ENCODE measurements at places on chromosomes 2 and 18.

DNA sequence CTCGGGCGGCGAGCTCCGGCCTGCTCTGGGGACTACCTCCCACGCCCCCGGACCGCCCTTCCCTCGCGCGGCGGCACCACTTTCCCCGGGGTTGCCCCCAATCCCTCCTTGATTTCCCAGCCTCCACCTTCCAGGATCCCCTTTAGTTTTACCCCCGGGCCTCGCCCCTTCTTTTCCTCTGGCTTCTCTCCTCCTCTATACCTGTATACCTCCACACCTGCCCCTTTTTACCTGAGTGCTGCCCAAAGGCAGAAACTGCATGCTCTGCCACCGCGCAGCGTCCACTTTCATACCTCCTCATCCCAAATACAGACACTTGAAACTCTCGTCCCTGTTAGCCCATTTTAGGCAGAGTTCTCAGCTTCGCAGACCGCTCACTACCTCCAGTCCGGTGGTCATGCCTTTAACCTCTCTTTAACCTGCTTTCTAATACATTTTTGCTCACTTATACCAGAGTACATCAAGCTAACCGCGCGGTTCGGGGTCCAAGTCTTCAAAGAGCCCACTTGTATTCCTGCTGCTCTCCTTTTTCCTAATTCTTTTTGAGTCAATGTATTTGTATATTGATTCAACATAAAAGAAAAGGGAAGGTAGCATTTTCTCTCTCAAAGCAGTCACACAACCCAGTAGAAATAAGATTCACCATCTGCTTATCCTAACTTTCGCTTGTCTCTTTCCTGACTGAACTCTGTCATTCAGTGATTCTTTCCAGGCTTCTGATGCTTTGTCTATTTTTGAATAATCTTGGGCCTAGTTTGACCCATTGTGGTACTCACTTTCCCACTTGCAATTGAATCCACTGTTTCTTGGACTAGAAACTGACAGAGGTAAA, 901 bp downstream of the SPOPL start:
- DNase-seq = no peak

DNA sequence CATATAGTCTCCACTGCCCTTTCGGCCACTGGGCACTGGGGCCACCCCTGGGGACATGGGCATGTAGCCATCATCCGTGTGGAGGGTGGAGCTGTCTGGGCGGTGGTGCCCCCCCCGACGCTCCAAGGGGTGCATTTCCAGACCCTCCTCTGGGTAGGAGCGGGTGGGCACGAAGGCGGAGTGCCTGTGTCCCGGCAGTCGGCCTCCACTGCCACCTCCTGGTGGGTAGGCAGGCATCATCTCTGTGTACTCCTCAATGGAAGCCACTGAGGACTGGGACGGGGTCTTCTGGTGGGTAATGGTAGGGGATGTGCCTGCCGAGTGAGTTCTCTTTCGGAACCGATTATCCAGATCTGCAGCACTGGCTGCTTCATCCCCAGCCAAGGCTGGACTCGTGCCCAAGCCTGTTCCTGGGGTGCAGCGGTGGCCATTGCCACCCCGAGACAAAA, 2.8 kb downstream of the IRS1 start:
- DNase-seq = no peak

GRCh38 chr18:44051026-44051425, 629.7 kb upstream of the SETBP1 start:
- no peak for DNase-seq

- DNase-seq = peak; percentile 6
Observed at GRCh38 chr2:109185821-109186570, 57.0 kb downstream of the SH3RF3 start.

DNA sequence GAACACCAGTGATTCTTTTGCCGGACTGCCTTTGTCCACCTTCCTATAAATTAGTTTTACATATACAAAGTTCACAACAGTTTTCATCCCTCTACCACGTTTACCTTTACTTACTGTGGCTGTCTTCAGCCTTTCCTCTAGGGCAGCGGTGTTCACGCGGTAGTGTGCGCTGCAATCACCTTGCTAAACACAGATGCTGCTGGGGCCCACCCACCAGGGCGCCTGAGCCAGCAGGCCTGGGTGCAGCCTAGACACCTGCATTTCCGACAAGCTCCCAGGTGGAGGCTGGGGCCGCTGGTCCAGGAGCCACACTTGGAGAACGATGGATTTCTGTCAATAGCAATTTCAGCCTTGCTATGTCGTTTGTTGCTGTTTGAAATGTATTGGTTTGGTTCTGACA, 83.1 kb downstream of the NDUFA10 start:
- DNase-seq = no peak

GRCh38 chr2:218273908-218274249, 3.6 kb downstream of the PNKD start:
- DNase-seq = no peak

DNA sequence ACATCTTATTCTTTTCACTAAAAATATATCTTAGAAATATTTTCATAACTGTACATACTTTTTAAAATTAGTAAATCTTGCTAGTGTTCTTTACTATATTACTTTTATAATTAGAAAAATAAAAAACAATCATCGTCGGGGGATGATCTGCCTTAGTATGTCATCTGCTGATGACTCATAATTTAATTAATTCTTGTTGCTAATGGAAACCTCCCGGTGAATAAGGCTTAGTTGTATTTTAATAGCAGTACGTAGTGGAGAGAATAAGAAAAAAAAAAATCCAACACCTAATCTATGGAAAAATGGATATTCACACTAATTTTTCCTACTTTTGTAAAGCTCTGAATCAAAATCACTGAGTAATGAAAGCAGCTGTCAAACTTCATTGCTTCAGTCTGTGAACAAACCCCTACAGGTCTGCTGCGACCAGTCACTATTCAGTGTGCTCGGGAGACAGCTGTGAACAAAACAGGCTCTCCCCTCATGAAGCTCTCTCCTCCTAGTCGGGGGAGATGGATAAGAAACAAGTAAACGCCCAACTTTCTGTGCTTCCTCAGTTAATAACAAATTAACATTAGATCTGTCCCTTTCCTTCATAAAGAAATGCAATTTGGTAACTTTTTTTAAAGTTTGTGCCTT, 97.4 kb upstream of the UPP2 start:
- DNase-seq = no peak

DNA sequence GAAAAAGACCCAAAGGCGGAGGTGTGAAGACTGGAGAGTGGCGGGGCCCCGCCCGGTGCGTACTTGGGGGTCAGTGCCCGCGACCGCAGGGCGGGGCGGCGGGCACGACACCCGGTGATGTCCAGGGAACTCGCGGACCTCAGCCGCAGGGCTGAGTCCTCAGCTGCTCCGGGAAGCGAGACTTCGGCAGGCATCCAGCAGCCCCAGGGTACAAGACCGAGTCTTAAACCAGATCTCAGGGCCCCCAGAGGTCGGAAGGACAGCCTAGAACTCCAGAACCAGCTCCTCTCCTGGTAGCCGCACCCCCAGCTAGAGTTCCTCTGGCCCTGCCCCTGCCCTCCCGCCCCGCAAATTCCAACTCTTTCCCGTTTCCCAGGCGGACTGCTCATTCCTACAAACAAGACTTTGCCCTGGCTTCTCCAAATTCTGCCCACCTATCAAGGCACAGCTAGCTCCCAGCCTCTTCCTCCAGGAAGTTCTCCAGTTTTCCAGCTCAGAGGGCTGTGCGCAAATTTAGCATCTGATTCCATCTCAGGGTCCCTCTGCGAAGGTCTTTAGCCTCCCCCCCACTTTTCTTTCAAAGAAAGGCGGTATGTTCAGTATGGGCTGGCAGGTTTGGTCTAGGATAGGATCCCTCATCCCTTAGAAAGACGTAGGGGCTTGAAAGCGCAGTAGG, 26.0 kb upstream of the NOTO start:
- no peak for DNase-seq

- no peak for DNase-seq
Observed at GRCh38 chr2:70806013-70806412, 14.4 kb downstream of the CLEC4F start.

GRCh38 chr2:233419602-233420391, 65.5 kb downstream of the DGKD start:
- no peak for DNase-seq

- DNase-seq = no peak
Observed at GRCh38 chr2:71566372-71566771, 113.0 kb downstream of the DYSF start.

GRCh38 chr18:74957588-74958224, 251.2 kb downstream of the PTGR3 start:
- no peak for DNase-seq

DNA sequence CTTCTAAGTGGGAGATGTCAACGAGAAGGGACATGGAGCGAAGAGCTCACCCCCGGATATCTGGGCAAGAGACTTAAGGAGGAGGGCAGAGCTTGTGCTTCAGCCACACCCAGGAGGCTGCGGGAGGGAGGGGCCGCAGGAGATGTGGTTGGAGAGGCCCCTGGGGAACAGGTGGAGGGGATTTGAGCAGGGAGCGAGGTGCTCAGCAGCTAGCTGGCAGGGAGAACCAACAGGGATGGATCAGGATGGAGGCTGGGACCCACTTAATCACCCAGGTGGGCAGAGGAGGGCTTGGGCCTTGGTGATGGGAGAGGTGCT, 78.3 kb downstream of the MBP start:
- no peak for DNase-seq

GRCh38 chr2:121366040-121366439, 81.0 kb upstream of the TFCP2L1 start:
- DNase-seq = no peak

- DNase-seq = no peak
Observed at GRCh38 chr2:72278046-72278445, 130.4 kb upstream of the CYP26B1 start.

DNA sequence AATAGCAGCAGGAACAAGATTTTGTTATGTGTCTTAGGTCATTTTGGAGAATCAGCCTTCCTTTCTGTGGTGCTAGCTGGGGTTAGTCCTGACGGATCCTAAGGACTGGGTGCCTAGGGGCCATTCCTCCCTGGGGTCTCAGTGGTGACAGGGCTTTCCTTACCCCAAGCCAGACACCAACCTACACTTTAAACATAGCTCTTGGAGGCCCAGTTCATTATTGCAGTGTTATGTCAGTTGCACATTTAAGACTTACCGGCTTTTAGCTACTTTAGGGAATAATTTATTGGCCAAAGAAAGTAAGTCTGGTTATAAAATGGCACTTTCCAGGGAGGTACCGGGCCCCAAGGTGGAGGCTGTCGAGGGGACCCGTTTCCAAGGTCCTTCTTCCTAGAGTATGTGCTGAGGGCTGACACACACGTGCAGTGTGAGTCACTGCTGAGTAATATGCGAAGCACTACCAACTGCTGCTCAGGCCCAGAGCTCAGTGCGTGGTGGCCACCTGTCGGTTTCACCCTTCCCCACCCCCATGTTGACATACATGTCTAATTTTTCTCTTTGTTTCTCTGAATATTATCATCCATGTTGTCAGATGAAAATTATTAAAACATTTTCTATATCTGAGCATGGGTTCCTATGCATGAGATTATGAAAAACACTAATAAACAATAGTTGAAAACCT, 37.0 kb upstream of the GRHL1 start:
- no peak for DNase-seq

- peak; percentile 25 for DNase-seq
Observed at GRCh38 chr2:98269274-98269673, 77.0 kb upstream of the CNGA3 start.

DNA sequence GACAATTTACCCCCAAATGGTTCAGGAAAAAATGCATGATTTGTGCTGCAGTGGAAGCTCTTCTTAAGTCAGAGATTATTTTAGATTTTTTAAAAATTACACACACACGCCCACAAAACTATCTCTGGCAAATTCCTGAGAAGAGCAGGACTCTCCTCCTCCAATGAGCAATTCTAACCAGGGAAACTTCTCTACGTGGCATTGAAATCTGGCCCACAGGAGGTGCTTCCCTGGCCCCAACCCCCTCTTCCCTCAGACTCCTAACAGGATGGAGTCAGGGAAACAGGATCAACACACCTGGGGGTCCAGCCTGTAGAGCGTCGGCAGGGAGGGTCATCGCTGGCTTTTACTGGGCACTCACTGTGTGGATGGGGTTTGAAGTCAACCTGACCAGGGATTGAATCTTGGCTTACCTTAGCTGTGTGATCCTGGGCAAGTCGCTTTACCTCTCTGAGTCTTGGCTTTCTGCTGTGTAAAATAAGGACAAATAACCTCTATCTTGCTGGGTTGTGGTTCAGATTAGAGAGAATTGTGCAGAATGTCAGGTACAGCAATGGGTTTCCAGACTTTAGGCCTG, 65.4 kb upstream of the ASAP2 start:
- no peak for DNase-seq

DNA sequence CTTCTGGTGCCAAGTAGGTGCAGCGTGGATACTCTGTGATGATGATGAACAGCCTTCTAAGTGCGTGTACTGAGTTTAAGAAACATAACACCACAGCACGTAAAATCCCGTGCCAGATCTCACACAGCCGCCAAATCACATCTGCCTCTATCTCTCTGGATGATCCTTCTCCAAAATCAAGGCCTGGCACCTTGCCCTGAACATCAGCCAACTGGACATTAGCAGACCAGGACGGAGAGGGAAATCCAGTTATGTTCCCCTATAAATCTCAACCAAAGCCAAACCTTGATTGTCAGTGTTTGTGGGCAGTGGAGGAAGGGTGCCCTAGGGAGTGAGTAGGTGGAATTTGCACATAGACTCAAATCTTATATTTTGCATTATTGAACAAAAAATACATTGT, 164.3 kb downstream of the MIB1 start:
- no peak for DNase-seq

DNA sequence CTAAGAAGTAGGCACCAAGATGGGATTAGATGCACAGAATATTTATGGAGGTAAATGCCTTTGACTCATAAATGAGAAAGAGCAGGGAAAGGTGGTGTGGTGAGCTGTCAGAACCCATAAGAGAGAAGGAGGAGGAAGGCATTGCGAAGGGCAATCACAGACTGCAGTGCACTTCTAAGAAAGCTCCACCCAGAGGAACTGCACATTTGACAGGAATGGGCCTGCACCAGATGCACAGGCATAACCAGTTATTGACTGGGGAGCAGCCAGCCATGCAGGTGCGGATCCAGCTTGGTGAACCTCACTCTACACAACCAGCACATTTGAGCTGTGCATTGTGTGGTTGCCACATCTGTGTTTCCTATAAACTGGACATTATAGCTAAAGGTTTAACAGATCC, 62.2 kb upstream of the L3MBTL4 start:
- no peak for DNase-seq

DNA sequence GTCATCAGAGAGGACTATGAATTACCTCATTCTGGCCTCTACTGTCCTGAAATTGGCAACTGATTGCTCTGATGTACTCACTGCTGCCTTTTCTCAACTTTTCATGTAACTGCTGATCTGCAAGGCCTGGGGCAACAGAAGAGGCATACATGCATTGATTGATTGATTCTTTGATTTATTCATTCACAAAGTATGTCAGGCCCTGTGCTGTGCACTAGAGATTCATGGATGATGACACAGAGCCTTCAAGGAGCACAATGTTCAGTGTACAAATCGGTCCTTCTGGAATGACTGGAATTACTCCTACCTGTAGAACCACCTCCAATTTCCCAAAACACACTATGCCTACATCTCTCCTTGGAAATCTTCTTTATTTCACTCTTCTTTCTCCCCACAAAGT, 111.3 kb downstream of the LRATD1 start:
- no peak for DNase-seq

- DNase-seq = no peak
Observed at GRCh38 chr2:239826376-239826775, 198.8 kb downstream of the NDUFA10 start.

GRCh38 chr2:219434718-219435525, at the start of gene SPEG:
SPEG (plus strand) TSS chr2:219434843; CDS start chr2:219434978, 135 bp downstream.
- no peak for DNase-seq
